ENCODE measurements at places on chromosomes 4 and X.

GRCh38 chr4:157527954-157528353 lies 307.4 kb downstream of the GRIA2 start:
- DNase-seq: no peak

DNA sequence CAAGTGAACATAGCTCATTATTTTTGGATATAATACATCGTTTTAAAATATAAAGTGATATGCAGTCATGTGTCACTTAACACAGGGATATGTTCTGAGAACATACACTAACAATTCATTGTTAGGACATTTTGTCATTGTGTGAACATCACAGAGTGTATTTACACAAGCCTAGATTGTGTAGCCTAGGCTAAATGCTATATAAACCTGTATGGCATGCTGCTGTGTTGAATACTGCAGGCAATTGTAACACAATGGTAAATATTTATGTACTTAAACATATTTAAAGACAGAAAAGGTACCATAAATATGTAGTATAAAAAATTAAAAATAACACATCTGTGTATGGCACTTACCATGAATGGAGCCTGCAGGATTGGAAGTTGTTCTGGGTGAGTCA lies 44.9 kb upstream of the GPRIN3 start:
- DNase-seq: no peak

GRCh38 chrX:119706616-119707015 lies 13.6 kb upstream of the SEPTIN6 start:
- no peak for DNase-seq

GRCh38 chrX:135541351-135541750 lies 20.9 kb downstream of the INTS6L start:
- no peak for DNase-seq

DNA sequence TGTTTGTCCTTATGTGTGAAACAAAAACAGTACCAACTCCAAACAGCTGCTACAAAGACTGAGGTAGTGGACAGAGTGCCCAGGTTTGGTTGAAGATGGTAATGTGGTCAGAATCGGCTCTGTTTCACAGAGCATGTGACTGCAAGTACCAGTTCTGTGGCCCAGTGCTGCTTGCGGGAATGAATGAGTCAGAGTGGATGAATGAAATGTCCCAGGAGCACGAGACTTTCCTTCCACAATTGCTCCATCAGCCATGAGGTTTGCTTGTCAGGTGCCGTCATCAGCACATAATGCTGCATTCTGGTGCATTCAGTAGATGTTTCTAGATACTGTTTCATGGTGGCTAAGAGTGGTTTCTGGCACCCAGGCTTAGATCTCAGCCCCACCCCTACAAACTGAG lies 84.2 kb downstream of the GPR143 start:
- DNase-seq: no peak

- no peak for DNase-seq
These were observed 101.0 kb downstream of the PAPSS1 start for GRCh38 chr4:107619066-107619465.

- no peak for DNase-seq
These were observed 669.9 kb upstream of the NR3C2 start for GRCh38 chr4:149112109-149112508.

DNA sequence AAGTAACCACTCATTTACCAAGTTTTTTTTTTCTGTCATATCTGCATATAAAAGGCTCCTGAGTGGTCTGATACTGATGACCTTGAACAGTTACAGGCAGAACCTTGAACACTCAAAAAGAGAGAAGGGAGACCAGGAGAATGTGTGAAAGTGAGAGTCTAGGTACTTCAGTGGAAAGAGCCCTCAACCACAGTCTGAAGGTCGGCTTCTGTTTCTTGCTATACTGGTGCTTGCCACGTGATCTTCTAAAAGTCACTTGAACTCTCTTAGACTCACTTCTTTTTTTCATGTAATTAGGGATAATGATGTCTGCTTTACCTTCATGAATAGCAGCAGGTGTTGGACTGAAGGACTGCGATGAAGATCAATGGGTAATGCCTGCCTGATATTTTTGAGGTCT lies 22.8 kb downstream of the GABRB1 start:
- DNase-seq: no peak

DNA sequence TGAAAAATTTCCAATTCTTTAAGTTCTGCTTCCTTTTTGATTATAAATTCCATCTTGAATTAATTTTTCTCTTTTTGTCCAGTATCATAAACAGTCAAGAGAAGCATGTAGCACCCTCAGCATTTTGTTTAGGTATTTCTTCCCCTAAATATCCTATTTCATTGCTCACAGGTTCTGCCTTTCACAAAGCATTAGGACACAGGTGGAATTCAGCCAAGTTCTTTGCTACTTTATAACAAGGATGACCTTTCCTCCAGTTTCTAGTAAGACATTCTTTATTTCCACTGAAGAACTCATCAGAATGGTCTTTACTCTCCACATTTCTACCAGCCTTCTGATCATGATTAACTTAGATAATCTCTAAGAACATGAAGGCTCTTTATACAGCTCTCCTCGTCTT lies 7.4 kb downstream of the SLC9B1 start:
- DNase-seq: no peak

DNA sequence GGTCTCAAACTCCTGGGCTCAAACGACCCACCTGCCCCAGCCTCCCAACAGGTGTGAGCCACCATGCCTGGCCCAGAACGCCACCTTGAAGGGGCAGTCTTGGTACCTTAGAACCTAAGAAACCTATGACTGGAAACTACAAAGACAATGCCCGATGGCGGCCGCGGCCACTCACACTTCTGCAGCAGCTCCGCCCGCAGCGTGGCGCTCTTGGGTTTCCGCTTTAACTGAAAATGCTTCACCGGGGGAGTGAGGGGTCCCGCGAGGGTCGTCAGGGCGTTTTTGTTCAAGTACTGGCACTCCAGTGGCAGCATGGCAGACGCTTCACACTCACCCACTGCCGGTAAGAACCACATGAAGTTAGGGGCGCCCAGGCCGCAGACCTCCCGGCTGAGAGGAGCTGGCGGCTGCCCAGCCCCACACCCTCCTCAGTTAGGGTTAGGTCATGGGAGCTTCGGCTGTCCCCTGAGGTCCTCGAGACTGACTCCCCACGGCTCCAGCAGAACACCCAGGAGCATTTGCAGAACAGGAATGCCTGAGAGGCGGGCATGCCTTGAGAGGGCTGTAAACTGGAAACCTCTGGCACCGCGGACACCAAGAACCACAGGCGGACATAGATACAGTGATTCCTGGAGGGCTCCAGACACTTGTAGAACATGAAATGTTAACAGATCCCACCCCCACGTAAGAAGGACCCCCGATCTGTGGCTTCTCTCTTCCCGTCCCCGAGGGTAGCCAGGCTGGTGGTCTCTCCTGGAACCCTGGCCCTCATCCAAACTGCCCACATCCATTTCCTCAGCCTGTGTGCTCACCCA lies 19.0 kb downstream of the NELFA start:
- DNase-seq: no peak

GRCh38 chr4:74997948-74998729 lies 65.2 kb downstream of the PARM1 start:
- no peak for DNase-seq

DNA sequence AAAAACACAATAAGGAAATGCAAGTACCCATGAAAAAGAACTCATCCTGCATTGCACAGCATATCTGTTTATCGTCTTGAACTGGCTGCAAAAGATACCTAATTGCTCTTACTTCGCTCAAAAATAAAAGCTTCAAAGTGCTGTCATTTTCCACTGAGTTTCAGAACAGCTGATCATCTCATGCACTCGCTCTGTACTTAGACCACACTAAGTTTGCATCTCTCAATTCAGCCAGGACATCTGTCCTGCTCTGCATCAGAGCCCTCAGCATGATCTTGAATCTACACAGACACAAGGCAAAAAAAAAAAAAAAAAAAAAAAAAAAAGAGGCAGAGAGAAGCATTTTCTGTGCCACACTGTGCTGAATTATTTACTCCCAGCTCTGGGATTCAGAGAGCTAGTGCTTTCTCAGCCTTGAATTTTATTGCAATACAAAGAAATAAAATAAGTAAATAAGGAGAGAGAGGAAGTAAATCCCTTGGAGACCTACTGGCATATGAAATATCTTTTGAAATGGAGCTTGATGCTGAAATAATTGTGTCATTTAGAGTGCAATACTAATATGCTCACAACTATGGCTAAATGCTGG lies 81.3 kb downstream of the PPP1R2C start:
- DNase-seq: no peak

DNA sequence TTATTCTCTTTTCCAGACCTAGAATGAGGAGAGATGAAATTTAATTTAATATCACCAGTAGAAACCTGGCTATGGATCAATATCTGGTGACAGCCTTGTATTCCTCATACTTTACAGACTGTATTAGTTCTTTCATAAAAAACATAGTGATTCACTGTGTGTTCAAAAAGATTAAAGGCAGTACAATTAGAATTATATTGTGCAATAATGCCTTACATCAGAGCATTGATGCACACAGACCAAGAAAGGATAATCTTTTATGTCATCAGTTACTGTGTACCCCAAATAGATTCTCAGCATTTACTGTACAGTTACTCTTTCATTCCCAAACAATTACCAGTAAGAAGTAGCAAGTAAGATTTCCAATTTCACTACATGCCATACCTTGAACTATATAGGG lies 260.5 kb upstream of the ANXA10 start:
- DNase-seq: no peak

DNA sequence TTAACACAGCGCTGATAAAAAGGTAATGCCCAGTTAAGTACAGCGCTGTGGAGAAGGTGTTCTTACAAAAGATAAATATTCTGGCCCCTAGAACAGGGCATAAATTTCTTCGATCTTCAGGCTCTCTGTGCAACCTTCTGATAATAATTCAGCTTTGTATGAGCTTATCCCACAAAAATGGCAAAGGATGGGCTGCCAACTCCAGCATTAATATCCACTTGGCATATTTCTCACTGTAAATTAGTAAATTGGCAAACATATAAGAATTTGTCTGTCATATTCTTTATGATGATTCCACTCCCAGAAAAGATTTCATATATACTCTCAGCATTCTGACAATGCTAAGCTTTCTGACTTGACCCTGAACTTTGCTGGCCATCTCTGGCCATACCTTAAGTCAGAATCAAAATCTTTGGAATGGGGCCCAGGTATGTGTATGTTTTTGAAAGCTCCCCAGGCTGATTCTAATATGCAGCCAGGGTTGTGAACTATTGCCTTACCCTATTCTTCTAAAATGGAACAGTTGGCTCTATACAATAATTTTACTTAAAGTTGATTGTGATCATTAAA lies 134.8 kb downstream of the FRYL start:
- no peak for DNase-seq

DNA sequence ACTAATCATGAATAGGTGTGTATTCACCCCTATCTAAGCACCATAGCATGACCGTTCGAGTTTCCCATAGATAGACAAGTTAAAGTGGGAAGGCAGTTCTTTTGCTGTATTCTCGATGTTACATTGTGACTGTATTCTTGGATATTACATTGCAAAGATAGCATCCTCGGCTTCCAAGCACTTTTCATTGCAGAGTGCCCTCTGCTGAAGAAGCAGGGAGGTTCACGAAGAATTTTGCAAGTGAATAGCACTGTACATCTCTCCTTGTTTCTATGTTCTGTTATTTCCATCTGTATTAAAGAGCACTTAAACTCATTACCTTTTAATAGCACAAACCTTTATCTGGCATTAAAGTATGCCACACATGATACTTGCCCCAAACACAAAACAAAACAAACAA lies 426.7 kb upstream of the ARX start:
- no peak for DNase-seq

GRCh38 chrX:153685751-153686696 lies 1.7 kb upstream of the SLC6A8 start:
- DNase-seq: no peak

GRCh38 chrX:96685210-96686099 lies 813 bp downstream of the DIAPH2 start:
- peak; percentile 26 for DNase-seq
